ENCODE measurements at places on chromosomes 13 and 19.

DNA sequence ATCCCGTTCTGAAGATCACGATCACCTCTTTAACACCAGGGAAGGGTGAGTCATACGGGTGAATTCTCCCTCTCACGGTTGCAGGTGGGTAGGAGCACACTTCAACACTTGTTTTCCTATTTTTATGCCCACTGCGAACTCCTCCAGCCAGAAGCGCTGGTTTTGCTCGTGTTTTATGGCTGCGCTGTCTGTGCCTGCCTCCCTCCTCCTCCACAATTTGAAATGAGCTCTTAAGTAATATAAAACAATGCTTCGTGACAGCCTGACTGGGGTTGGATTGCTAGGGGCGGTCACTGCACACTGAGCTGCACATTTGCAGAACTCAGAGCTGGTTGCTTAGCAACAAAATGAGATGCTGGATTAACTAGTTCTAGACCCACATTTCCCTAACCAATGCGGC, 12.9 kb downstream of the CCDC70 start:
- no peak for DNase-seq

DNA sequence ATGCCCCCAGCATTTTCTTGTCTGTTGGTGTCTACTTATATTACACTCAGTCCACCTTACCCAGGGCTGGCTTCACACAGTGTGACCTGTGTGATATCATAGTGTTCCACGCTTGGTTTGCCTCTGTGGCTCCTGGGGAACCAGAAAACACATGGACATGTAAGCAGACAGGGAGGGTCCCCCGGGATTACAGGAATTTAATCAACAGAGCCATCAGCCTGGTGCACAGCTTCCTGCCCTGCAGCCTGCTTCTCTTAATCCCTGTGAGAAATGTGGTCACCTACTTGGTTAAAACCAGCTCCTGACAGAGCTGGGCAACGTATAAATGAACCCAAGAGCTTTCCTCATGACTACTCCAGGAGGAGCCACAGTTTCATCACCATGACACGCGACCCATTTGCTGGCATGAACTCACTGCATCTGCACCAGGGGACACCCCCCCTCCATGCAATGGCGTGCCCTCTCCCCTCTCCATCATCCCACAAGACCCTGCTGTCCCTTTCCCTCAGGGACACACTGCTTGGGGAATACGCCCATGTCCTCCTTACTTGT, 152.1 kb downstream of the UQCRFS1 start:
- DNase-seq, result no peak

DNA sequence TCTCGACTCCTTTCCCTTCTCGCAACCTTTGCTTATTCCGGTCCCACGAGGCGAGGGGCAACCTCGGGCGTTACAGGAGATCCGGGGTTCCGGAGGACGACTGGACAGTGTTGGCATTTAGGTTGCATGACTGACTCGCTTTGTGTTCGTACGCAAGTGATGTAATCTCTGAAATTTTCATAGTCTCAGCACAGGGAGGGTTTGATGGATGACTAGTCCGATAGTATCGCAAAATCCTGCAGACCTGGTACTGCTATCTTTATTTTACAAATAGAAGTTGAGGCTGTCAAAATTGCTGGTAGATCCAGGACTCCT, 342 bp downstream of the DDX49 start:
- peak; percentile 8 for DNase-seq

GRCh38 chr19:41753936-41754529, 1.3 kb upstream of the CEACAM6 start:
- peak; percentile 8 for DNase-seq

DNA sequence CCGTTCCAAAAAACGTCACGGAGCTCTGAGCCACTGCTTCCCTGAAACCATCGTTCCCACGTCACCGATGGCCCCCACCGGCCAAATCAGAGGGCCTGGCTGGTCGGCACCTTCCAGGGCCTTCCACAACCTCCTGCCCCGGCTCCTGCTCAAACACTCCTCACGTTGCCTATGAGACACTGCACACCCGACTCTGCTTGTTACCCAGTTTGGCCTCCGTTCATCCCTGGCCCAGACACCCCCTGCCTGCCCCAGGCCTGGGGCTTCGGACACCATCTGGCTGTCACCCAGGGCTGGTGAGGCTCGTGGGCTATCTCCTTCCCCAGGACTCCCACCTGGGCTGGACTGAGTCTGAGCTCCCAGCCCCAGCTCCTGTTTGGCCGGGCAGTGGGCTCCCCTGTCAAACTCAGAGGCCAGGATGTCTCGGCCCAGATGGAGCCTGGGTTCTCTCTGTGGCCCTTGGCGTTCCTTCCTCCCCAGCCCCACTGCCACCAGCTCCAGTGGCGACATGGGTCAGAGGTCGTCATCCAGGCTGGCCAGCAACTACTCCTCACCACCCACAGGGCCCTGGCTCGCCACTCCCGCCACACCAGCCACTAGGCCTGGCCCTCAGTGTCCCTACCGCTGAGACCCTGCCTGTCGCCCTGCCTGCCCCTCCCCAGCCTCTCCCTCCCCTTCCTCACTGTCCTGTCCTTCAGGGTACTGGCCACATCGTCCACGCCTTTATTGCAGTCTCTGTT, 17.7 kb downstream of the CERS1 start:
- DNase-seq, result no peak

- peak; percentile 84 for DNase-seq
Measured at GRCh38 chr19:15251010-15251748, 18.9 kb upstream of the EPHX3 start.

DNA sequence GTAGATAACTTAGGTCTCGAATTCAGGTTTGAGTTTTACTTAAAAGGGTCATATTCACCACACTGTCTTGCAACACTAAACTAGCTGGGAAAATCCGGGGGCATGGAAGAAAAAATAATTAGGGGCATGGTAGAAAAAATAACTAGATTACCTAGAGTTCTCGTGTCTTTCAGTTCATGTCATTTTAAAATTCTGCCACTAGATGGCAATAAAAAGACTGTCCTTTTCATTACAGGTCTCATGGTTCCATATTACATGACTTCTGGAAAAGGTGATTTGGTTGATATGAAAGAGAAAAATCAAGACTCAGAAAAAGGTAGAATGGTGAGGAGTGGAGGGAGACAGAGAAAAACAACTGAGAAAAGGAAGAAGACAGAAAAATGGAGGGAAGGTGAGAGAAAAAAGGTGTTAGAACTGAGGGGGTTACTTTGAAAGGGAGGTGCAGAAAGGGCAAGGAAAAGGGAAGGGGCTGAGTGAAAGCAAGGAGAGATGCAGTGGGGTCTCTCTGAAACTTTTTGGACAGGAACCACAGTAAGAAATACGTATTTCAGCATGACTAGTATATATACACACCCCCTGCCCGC, 299.0 kb downstream of the KLF12 start:
- DNase-seq, result peak; percentile 42

DNA sequence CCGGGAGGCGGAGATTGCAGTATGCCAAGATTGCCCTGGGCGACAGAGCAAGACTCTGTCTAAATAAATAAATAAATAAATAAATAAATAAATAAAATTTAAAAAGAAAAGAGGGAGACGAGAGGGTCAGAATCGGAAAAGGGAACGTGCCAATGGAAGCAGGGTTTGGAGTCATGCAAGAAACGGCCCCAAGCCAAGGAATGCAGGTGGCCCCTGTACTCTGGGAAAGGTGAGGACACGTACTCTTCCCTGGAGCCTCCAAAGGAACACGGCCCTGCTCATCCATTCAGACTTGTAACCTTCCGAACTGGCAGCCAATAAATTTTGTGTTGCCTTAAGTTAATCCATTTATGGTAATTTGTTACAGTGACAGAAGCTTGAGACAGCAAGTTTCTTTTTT, 19.9 kb upstream of the PNMA8C start:
- DNase-seq, result no peak

- DNase-seq, result peak; percentile 86
Measured at GRCh38 chr19:10191347-10191746, 3.4 kb downstream of the DNMT1 start.

GRCh38 chr19:4181053-4181508, 1.3 kb downstream of the SIRT6 start:
- no peak for DNase-seq

DNA sequence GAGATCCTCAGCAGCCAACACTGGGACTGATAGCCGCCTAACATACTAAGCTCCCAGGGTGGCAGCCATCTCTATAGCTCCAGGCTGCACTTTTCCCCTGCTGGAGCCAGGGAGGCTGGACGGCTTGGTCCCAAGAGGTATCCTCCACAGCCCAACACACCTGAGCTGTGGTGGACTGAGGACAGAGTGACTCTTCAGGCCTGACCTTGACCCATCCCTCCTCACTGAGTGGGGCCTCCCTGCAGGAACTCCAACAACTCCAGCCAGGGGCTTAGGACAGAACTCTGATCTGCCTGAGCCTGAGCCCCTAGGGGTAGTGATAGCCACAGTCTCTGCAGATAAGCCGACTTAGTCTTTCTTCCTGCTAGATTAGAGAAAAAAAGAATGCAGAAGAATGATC, 958.1 kb upstream of the PRR20A start:
- DNase-seq, result no peak

GRCh38 chr13:112934078-112934477, 34.9 kb upstream of the MCF2L start:
- no peak for DNase-seq

- DNase-seq, result no peak
Measured at GRCh38 chr13:24659239-24659638, 21.0 kb upstream of the ATP12A start.

Data from AG10803 (cell line).